Stimulated activated CD8-positive, alpha-beta memory T cell treated with anti-CD3 and anti-CD28 coated beads, Interleukin-4, amount 100 ng/mL, for 4 hours (primary cell): ENCODE measurements at places on chromosomes 4 and X.

- no peak for DNase-seq
These were observed 27.2 kb upstream of the SEC24B start for GRCh38 chr4:109406337-109406931.

GRCh38 chrX:44291468-44292092 is 51.9 kb downstream of the EFHC2 start:
- DNase-seq = no peak

DNA sequence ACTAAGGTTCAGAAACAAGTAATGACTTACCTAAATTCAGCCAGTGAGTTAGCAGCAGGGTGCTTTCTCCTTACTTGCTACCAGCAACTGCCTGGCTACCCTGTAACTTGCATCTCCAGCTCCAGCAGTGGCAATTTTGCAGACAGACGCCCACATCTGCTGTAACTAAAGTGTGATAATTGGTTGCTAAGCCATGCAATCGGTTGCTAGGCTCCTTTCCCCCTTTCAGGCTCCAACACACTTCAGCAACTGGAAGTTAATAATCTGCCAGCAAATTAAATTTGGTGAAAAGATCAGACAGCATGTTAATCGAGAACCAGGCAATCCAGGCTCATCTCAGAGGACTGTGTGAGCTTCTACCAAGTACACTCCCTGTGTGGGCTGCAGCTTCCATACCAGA is 24.2 kb upstream of the ARHGEF9 start:
- no peak for DNase-seq

DNA sequence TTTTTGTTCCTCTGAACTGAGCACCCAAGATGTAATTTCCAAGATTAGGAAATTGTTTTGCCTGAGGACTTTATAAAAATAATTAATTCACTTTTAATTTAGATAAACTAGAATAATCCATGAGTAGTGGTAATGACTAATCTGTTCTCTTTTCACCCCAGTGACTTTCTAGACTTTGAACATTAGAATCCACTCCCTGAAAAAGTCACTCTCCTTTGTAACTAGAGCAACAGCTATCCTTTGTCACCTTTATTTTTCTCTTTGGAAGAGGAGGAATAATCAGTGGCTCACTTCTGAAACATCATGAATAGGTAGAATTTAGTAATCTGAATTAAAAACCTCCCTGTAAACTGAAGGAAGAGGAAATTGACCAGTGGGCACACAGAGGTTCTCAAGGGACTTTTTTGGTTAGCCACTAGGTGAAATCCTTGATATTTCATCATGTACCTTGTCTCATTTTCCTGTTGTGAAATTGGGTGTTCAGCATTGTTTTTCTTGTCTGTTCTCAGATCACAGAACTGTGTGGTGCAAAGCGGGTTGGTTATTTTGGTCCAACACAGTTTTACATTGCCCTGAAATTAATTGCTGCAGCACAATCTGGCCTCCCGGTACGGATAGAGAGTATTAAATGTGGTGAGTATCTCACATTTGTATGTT is 59.4 kb downstream of the REPS2 start:
- DNase-seq = no peak

GRCh38 chr4:145580906-145581305 is 38.3 kb upstream of the MMAA start:
- DNase-seq = no peak

DNA sequence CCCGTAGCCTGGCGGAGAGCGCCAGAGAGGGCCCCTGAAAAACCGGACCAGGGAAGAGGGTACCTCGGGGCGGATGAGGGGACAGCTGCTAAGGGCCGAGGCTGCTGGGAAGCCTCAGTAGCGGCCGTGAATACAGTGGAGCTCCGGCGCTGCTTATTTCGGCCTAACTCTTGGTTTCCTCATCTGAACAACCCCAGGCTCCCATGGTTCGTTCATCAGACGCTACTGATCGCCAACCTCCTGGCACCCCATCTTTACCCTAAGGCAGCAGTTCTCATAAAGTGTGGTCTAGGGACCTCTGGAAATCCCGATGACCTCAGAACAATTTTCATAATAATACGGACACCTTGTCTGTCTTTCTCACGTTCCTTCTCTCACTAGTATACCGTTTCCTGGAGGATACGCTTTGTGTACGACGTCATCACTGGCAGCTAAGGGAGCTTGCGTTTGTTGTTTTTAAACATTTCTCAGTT is 645 bp upstream of the RAB28 start:
- no peak for DNase-seq

DNA sequence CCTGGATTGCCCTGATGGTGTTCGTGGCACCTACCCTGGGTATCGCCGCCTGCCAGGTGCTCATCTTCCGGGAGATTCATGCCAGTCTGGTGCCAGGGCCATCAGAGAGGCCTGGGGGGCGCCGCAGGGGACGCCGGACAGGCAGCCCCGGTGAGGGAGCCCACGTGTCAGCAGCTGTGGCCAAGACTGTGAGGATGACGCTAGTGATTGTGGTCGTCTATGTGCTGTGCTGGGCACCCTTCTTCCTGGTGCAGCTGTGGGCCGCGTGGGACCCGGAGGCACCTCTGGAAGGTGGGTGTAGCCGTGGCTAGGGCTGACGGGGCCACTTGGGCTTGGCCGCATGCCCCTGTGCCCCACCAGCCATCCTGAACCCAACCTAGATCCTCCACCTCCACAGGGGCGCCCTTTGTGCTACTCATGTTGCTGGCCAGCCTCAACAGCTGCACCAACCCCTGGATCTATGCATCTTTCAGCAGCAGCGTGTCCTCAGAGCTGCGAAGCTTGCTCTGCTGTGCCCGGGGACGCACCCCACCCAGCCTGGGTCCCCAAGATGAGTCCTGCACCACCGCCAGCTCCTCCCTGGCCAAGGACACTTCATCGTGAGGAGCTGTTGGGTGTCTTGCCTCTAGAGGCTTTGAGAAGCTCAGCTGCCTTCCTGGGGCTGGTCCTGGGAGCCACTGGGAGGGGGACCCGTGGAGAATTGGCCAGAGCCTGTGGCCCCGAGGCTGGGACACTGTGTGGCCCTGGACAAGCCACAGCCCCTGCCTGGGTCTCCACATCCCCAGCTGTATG is 1.8 kb downstream of the AVPR2 start:
- DNase-seq = no peak

- no peak for DNase-seq
These were observed 180.9 kb upstream of the AADAT start for GRCh38 chr4:170270628-170271027.

GRCh38 chr4:185847352-185848097 is 35.5 kb upstream of the SORBS2 start:
- no peak for DNase-seq

- no peak for DNase-seq
These were observed 49.5 kb downstream of the HTRA3 start for GRCh38 chr4:8319061-8319460.

GRCh38 chr4:70994387-70995099 is 1.1 kb downstream of the DCK start:
- no peak for DNase-seq

- no peak for DNase-seq
These were observed 53.6 kb upstream of the FUNDC1 start for GRCh38 chrX:44596277-44596676.

DNA sequence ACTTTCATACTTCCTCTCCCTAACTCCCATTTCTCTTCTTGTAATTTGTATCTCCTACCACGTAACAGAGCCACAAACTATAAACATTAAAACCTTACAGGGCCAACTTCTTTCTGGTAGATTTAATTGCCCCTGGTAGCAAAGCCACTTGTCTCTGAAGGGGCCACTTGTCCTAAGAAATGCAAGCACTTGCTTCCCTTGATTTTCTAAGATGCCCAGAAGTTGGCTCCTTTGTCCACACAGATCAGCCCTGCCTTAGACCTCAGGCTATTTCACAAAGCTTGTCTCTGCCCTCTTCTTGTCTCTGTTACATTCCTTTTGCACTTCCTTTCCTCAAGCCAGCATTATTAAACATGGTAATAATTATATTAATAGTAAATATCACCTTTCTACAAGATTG is 80.6 kb upstream of the CXXC4 start:
- no peak for DNase-seq

DNA sequence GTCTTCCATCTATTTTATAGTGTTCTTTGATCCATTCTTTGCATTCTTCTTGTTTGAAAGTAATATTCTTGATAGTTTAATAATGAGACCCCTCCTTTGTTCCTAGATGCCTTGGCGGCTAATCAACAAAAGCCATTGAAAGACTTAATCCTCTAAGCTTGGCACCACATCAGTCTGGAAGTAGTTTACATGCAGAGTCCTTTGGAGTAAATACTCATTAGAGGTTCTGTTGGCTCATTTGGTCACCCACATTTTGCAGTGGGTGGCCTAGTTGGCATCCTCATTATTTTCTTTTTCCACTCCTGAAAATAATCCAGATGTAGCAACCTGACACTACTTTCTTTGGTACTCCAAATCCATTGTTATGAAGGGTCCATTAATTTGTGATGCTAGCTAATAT is 64.5 kb downstream of the DKK2 start:
- no peak for DNase-seq

DNA sequence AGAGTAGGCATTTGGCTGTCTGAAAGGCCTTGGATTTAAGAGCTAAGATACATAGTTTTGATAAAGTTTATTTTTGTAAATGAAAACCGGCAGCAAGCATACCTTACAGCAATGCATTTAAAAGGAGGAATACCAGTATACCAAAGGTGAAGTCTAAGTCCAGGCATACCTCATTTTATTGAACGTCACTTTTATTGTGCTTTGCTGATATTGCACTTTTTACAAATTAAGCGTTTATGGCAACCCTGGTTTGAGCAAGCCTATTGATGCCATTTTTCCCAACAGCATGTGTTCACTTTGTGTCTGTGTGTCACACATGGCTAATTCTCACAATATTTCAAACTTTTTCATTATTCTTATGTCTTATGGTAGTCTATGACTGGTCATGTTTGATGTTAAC is 8.4 kb upstream of the SLC6A14 start:
- DNase-seq = no peak

GRCh38 chr4:73801692-73802091 is 34.8 kb upstream of the CXCL6 start:
- no peak for DNase-seq

- DNase-seq = no peak
These were observed 108.8 kb upstream of the CENPE start for GRCh38 chr4:103306870-103307375.

- DNase-seq = no peak
These were observed 49.6 kb upstream of the SPRY1 start for GRCh38 chr4:123346951-123347350.

- DNase-seq = no peak
These were observed 44.3 kb downstream of the ARHGEF38 start for GRCh38 chr4:105596684-105597083.
